ENCODE measurements at places on chromosomes 1 and 21.

DNA sequence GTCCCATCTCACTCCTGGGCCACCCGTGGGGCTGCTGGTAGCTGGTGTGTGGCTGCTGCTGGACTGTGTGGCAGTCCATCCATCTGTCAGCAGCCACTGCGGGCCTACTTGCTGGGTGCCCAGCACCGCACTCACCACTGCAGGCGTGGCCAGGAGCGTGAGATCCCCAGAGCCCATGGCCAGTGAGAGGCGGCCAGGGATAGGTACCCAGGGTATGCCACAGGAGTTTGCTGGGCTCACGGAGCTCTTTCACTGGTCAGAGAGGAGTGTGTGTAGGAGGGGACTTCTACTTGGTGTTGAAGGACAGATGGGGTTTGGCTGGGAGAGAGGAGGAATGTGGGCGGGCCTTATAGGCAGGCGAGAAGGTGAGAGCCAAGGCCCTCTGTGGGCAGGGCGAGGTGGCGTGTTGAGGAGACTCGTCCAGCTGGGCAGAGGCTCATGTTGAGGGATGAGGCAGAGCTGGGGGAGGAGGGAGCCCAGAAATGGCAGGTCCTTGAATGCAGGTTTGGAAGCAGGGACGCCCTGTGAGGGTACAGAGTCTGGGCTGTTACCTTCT lies 15.0 kb downstream of the QSOX1 start:
- no peak for DNase-seq

- DNase-seq: no peak
Measured at GRCh38 chr1:231702804-231703203, 76.2 kb downstream of the DISC1 start.

DNA sequence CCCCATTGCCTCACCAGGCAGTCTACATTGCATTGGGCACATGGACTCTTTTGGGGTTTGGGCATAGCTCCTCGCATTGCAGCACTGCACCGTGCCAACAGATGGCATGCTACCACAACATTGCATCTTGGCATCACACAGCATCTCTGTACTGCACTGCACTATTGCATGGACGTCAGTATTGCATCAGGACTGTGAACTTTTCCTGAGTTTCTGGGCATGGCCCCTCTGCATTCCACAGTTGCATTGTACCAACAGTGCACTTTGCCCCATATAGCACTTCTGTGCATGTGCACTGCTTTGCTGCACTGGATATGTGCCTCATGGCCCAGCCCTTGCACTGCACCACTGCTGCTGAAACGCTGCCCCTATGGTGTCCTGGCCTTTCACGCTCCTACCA lies 9.6 kb downstream of the PTPRU start:
- no peak for DNase-seq

DNA sequence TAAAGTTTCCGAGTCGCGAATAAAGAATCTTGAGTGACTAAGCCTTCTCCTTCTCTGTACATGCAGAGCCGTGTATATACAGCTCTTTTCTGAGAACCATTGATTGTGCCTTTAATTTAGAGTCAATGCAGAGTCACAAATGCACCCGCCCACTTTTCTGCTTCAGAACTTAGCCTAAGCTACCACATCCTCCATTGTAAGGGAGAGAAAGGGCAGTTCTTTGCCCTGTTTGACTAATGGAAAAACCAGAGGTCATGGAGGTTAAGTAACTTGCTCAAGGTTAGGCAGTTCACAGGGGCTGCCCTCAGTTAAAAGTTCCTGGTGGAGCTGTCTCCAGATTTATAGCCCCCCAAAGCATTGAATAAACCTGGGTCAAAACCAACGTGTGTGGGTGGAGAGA lies 139.6 kb downstream of the TOMM20 start:
- DNase-seq: no peak

GRCh38 chr21:33299181-33299752 lies 25.5 kb upstream of the IFNAR1 start:
- DNase-seq: no peak

DNA sequence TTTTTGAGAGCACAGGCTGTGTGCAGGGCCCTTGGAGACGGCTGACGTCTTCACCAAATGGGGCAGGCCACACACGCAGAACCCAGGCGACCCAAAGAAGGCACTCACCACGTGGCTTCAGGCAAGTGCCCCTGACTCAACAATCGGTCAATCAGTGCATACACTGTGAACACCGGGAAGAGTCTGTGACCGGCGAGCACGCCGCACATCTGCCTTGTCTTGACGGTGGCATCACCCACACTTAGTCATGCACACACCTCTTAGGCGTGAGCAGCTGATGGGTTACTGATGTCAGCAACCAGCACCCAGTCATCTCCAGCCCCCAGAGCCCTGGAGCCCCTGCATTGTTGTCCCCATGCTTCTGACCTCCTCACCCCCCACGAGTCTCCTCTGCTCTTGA lies 4.9 kb upstream of the LRRC3 start:
- DNase-seq: no peak

All from D721Med (cell line).